ENCODE measurements at places on chromosomes 13 and 19.

DNA sequence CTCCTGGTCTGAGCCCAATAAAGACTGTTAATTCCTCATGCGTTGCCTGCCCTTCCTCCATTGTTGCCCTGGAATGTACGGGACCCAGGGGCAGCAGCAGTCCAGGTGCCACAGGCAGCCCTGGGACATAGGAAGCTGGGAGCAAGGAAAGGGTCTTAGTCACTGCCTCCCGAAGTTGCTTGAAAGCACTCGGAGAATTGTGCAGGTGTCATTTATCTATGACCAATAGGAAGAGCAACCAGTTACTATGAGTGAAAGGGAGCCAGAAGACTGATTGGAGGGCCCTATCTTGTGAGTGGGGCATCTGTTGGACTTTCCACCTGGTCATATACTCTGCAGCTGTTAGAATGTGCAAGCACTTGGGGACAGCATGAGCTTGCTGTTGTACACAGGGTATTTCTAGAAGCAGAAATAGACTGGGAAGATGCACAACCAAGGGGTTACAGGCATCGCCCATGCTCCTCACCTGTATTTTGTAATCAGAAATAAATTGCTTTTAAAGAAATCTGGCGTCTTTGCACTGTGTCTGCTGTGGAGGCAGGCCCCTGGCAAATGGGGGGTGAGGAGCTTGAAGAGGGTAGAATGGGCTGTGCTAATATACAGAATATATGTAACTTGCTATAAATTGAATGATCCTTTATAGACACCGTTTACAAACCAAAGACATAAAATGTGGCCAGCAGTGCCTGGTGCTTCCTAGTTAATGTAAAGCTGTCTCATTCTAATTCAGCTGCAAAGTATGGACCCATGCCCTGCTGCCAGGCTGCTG lies 4.2 kb upstream of the RPS11 start:
- DNase-seq = no peak

DNA sequence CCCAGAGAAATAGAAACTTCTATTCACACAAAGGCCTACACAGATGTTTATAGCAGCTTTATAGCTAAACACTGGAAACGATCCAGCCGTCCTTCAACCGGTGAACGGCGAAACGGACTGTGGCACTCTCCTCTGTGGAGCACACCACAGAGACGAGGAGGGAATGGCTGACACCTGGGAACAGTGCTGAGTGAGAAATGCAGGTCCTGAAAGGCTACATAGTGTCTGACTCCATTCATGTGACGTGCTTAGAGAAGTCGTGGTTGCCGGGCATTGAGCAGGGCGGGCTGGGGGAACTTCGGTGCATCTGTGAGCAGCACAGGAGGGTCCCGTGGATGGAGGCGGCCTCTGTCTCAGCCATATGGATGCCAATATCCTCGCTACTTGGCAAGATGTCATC lies 3.1 kb upstream of the GRK1 start:
- DNase-seq = no peak

- DNase-seq = no peak
Observed at GRCh38 chr13:83752141-83752540, 130.1 kb downstream of the SLITRK1 start.

DNA sequence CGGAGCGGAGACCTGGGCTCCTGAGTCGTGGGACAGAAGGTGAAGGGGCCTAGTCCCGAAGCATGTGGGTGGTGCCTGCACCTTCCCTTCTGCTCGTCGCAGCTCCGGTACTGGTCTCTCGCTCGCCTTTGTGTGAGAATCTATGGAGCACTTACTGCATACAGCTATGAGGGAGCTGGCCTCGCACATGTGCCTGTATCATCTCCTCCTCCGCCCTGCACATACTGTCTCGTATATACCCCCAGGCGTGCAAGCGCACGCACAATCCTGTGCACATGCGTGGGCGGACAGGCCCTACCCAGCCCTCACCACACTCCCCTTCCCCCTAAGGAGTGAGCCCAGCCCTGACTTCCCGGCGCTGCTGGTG lies 8.7 kb downstream of the PIK3R2 start:
- DNase-seq = no peak

GRCh38 chr19:18128044-18128443 lies 24.9 kb upstream of the PIK3R2 start:
- no peak for DNase-seq

DNA sequence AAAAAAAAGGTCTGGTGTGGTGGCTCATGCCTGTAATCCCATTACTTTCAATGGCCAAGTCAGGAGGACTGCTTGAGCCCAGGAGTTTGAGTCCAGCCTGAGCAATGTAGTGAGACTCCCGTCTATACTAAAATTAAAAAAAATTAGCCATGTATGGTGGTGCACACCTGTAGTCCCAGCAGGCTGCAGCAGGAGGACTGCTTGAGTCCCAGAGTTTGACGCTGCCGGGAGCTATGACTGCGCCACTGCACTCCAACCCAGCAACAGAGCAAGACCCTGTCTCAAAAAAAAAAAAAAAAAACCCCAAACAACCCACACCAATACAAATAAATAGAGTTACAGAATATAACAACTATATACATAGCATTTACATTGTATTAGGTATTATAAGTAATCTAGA lies 65.7 kb downstream of the MICU2 start:
- no peak for DNase-seq

DNA sequence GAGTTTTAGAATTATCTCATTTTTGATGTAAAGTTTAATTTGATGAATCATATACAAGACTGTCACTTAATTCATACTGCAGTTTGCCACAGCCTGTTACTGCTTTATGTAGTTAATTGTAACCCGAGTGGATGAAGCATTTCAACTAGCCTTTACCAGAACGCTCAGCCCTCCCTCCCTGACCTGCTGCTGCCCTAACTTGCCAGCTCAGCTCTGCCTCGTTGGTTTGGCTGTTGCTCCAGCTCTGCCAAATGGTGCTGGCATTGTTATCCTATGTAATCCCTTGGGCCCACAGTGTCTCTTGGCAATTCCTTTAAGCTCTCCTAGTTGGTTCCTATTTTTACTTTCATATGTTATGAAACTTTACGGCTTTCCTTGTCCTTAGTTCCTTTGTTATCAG lies 113.3 kb downstream of the LMO7 start:
- peak; percentile 35 for DNase-seq

DNA sequence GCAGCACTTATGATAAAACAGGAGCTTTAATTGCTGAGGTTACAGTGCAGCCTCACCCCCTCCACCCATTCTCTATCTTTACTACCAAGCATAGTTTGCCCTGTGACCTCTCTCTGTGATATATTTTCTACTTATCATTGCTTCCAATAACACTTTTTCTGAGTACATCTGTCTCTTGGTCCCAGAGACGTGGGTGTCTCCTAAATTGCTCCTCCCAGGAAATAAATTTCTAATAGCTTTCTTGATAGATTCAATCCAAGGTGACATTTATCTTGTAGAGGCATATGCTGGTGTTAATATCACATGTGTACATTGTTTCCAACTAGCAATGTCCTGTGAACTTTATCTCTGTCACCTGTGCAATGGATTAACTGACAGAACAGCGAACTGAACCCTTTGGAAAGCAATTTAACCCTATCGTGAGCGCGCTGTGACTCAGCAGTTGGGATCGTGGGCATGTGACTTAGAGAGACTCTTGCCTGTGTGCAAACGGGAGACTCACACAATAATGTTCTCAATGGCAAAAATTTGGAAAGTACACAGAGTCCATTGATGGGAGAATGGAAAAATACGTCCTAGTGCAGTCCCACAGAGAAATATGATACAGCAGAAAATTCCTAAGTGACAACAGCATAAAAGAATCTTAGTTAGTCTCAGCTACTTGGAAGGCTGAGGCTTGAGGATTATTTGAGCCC lies 7.0 kb upstream of the MAP2K2 start:
- no peak for DNase-seq

DNA sequence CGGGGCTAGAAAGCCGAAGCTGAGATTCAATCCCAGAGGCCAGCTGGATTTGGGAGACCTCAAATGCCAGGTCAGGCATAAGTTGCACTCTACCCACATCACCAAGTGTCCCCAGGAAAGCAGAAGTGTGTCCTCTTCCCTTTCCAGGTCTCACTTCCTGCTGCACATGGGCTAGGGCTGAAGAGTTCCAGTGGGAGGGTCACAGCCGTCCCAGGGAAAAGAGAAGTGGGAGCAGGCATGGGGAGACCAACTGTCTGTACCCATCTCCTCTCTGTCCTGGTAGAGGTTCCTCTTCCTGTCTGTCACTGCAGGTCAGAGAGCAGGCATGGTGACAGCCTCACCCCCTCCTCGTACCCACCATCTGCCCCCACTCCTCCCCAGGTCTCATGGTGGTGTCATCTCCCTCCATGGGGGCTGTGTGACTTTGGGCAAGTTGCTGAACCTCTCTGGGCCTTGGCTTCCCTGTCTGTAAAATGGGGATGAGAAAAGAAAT lies 14.8 kb downstream of the AXL start:
- DNase-seq = no peak

DNA sequence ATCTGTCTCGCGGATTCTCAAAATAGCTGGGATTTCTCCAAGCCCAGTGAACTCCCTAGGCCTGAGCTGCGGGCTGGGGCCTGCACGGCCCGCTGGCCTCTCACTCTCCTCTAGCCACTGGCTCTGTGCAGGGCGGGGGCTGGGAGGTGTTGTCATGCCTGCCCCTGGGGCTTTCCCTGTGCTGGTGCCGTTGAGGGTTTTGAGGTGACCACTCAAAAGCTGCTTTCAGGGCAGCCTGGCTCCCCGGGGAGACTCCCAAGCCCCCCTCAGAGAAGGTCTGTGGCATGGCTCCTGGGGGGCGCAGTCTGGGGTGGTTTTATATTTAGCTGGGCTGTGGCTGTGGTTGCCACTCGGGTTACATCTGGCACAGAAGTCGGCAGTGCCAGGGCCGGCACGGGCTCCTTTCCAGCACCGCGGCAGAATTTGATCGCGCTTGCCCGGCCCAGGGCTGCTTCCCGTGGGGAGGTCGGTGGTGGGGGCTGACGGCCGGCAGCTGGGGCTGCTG lies 10.0 kb downstream of the NDUFB7 start:
- DNase-seq = no peak

DNA sequence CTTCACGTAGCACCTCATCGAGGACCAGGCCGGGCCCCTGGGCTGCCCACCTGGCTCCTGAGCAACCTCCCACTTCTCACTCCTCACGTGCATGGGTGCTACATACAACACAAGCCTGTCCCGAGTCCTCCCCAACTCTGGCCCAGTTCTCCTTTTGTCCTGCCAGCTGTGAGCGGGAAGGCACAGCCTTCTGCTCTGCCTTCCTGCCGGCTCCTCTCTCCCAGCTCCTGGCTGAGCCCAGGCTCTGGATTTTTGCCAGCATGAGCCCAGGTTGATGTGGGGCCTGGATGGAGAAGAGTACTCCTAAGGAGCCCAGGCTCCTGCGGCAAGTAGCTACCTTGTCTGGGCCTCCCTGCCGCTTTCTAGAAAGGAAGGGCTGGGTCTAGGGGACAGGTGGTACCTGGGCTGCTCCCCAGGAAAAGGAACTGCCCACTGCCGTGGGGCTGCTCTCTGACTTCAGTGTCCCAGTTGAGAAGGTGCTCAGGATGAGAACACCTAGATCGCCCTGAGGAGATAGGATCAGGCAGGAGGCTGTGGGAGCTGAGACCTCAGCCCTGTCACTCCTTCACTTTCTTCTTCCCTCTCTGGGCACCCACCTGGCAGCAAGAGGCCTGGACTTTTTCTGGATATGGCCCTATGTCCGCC lies 23.6 kb downstream of the LYL1 start:
- no peak for DNase-seq

- DNase-seq = no peak
Observed at GRCh38 chr13:30802501-30802900, 67.2 kb downstream of the ALOX5AP start.

GRCh38 chr19:2552859-2553258 lies 76.9 kb downstream of the GADD45B start:
- no peak for DNase-seq

GRCh38 chr13:85148009-85148408 lies 651.2 kb downstream of the SLITRK6 start:
- no peak for DNase-seq

- no peak for DNase-seq
Observed at GRCh38 chr13:70249332-70250064, 141.2 kb upstream of the KLHL1 start.

DNA sequence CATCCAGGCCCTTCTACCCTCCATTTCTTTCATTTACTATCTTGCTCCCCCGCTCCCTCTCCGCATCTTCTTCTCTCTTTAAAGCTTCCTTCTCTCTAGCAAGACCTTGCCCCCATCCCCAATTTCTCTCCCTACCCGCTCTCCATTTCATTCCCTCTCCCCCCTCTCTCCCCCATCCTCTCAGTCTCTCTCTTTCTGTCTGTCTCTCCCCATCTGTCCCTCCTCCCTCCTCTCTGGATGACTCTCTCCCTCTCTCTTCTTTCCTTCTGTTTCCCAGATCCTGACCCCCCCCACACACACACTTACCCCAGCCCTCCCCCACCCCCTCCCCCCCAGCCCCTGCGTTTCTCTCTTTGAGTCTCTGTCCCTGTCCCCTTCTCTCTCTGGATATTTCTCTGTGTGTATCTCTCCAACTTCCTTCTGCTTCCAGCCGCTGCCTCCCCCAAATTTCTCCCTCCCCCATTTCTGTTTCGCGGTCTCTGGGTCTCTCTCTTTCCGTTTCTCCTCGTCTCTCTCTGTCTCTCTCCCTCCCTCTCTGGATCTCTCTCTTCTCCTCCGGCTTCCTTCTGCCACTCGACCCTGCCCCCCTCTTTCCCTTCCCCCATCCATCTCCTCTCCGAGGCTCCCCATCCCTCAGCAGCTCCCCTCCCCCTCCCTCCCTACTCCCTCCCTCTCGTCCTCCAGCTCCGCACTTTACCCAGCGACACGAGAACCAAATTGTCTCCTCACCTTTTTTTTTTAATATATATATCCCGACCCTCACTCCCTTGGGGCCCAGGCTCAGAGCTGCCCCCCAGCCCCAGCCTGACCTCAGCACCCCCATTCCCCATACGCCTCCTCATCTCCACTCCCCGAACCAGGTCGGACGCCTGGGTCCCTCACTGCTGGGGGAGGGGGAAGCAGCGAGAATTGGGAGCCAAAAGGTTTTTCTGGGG lies 3.6 kb upstream of the CACNG8 start:
- DNase-seq = no peak

DNA sequence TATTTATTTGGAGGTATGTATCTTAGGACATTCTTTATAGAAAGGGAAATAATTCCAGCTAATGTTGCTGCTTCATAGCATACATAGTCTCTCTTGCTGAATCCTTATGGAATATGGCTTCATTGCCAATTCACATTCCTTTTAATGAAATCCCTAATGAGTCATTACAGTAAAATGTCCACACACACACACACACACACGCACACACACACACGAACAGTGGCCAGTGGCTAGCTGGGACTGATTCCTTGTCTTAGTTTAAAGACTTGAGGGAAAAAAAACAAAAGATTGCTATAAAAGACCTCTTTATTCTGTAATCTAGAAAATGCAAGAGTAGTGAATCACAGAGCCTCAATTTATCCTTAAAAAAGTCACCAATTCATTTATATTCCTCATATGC lies 301.6 kb downstream of the SLITRK6 start:
- DNase-seq = no peak

GRCh38 chr19:55495646-55496349 lies 7.6 kb downstream of the SSC5D start:
- DNase-seq = no peak
